Left renal pelvis (tissue), 4 donors: ENCODE measurements at places on chromosomes 2 and 18. TPM values are rescaled to one million over a fixed set of nuclear protein-coding genes. Genes with fewer than 3 reads are reported as not detected.

GRCh38 chr18:32040936-32041335, 22.3 kb downstream of the RNF125 start:
- DNase-seq: no peak

DNA sequence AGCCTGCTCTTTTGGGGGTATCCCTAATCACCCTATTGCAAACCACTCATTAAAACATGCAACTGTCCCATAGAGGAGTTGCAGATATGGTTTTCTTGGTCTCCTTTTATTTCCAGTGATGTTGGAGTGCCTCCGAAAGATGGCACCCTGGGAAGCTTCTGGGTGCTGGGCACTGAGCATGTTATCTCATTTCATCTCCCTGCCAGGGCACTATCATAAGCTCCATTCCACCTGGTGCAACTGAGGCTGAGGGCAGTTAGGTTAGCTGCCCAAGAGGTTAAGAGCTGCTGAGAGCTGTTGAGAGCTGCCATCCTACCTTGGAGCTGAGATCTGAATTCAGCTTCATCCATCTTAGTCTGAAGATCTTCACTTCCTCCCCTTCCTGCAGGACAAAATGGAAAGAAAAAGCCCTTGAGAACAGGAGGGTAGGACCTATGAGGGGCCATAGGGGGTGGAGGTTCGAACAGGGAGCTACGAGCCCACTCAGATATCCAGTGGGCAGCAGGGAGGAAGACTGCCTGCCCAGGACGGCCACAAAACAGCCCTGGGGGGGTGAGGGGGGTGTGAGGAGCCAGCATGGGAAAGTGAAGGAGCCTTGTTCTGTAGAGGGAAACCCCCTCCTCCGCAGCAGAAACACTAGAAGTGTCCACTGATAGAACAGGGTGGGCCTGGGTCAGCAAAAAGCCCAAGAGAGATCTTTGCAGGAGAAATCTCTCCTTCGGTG, 202.5 kb downstream of the ZFP36L2 start:
- DNase-seq: no peak

Gene SLC14A1
- 5.0 TPM for polyA plus RNA-seq

Gene HADHA
- polyA plus RNA-seq: 244 TPM

Gene REEP1
- polyA plus RNA-seq: 11.0 TPM

DNA sequence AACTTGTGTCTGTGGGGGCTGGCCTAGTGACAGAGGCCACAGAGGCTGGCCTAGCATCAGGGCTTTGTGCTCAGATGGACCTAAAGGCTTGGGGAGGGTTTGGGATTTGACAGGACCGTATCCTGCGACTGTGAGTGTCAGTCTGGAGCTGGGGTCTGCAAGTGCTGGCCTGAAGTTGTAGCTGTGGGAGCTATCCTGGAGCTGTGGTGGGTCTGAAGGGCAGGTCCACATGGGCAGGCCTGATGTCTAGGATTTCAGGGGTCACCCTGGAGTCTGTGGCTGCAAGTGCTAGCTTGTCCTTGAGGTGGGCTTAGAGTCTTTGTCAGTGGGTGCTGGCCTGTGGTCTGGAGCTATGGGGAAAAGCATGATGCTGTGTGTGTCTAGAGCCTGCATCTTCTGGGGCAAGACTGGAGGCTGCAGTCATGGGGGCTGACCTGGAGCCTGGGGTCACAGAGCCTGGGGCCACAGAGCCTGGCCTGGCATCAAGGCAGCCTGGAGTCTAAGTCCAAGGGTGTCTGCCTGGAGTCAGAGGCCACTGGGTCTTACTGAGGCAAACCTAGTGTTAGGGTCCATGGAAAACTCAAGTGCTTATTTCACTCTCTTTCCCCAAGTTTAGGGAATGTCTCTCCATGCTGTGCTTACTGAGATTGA, 3.6 kb downstream of the REG3A start:
- no peak for DNase-seq

- no peak for DNase-seq
These were observed 842.4 kb downstream of the TDRD15 start for GRCh38 chr2:21966139-21966538.

Gene MC2R
- 0.09 TPM for polyA plus RNA-seq

Gene FIGLA
- not detected for polyA plus RNA-seq

DNA sequence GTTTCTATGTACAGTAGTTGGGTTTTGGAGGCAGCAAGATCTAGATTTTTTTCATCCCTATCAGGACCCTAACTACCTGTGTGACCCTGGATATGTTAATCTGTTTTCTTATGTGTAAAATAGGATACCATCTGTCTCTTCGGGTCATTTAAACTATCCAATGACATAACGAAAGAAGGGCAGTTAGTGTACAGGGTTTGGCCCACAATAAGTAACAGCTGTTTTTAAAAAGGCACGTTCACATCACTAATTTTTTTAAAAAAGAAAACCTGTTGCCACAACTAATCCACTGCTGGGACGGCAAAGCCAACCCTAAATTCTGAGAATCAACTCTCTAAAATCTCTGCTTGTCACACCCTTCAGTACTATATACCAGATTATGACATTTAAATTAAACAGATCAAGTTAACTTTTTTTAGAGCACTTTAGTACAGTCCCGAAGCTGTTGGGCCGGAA, 869 bp downstream of the USP40 start:
- no peak for DNase-seq

DNA sequence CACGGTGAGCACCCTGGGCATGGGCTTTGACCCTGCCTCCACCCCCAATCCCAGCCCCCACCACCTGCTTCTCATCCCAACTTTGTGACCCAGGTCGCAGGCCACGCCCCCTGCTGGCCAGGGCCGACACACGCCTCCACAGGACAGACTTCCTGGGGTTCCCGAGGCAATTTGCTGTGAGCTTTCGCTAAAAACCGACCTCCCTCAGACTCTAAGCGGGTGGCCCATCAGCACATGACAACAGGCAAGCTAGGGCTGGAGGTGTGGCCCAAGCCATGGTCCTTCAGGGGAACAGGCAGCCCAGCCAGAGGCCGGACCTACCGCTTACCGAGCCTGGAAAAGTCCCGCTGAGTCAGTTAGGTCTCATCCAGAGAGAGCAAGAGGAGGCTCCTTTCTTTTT, 31.9 kb downstream of the C1QL2 start:
- no peak for DNase-seq

Gene ZSWIM2
- not detected for polyA plus RNA-seq

Gene KCNG2
- polyA plus RNA-seq: 0.14 TPM

DNA sequence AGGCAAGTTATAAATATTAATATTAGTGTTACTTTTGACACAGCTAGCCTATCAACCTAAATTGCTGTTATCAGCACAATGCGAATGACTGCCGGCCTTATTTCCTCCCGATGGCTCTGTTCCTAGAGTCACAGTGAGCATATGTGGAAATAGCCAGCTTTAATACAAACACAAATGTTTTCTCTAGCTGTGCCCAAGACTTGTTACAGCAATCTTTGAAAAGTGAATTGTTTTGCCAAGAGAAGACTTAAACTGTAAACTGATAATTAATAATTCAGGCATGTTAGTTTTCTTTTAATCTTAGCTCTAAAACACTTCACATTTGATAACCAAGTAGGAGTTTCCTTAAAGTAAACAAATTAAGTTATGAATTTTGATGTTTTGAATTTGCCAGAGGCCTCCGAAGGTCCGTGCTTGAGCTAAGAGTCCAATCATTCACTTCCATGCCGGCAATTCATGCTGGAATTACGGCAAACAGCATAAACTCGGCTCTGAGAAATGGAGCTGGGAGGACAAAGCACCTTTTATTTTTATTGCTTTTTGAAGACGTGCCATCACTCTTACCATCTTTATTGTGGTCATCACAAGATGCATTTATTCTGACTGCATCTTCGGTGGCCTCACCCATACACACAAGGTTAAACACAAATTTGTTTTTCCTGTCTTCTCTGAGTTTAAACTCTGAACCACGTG, 184.5 kb upstream of the CWC22 start:
- DNase-seq: no peak

Gene SIX3
- not detected for polyA plus RNA-seq

Gene SERPINB11
- not detected for polyA plus RNA-seq

Gene AMER3
- 0.03 TPM for polyA plus RNA-seq

DNA sequence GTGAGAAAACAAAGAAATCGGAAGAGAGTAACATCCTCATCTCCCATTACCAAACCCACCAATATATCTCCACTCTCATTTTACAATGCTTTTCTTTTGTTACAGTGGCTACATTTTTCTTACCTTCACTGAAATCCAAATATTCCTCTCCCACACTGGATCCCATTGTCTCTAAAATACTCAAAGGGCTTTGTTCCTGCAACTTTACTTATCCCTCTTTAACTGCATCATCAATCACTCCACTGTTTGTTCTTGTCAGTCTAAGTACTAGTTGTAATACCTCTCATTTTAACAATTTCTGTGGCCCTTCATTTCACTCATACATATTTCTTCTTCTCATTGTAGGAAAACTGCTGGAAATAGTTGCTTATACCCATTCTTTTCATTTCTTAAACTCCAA, 464.2 kb upstream of the PIK3C3 start:
- DNase-seq: no peak

GRCh38 chr2:28352610-28353195, 40.0 kb upstream of the FOSL2 start:
- DNase-seq: no peak

- no peak for DNase-seq
These were observed 135.1 kb downstream of the NFATC1 start for GRCh38 chr18:79530821-79531220.

DNA sequence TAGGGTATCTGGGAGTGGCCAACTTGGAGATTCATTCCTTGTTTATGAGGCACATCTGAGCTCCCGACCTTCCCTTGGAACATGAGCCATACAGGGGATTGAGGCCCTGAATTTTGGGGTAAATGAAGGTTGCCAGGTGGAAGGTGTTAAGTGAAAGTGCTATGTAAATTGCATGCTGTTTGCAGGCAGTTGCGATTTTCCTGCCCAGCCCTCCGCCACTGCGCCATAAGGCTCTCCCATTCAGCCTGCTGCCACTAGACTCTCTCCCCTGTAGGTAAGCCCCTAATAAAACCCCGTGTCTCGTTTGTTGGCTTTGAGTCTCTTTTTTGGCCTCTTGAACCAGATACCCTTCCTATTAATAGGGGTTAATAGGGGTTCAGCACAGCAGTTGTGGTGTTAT, 33.8 kb downstream of the PCARE start:
- DNase-seq: no peak

Gene GAREM1
- 10.6 TPM for polyA plus RNA-seq

- no peak for DNase-seq
These were observed 34.7 kb upstream of the RAPH1 start for GRCh38 chr2:203569677-203570316.

Gene TPO
- 0.10 TPM for polyA plus RNA-seq

DNA sequence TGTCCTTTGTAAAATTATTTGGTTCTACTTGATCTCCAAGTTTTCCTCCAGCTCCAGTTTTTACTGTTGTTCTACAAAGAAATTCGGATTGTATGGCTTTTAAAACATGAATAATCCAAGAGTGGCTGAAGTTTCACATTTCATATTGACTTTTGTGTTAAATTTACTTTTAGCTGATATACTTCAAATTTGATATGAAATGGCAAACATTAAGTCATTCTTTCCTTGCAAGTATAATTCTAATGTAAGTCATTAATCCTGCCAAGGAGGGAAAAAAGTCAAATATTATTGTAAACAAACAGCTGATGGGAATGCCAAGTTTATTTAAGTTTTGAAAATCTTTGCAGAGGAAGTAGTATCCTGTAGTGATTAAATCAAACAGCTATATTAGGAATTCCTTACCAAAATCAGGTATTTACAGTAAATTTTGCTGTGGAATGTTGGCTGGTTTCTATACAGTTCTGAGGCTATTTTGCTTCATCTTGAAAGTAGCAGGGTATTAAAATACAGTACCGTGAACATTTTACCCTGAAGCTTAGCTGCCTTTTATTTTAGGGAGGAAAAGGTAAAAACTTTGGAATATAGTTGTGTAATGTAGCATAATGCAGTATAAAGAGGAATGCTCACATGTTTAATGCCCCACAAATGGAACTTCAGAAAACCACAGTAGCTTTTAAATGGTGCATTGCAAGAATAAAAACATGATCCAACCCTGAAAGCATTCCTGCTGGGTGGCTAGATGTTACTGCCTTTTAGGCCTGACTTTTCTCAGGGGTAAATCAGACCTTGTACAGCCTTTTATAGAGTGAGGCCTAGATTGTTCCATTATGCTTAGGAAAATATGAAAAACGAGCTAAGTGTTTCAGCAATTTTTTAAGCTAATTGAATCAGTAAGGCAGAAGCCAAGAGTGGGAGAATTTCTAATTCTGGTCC, 62.7 kb upstream of the NT5C1B start:
- no peak for DNase-seq

Gene SMAD7
- 31.7 TPM for polyA plus RNA-seq

DNA sequence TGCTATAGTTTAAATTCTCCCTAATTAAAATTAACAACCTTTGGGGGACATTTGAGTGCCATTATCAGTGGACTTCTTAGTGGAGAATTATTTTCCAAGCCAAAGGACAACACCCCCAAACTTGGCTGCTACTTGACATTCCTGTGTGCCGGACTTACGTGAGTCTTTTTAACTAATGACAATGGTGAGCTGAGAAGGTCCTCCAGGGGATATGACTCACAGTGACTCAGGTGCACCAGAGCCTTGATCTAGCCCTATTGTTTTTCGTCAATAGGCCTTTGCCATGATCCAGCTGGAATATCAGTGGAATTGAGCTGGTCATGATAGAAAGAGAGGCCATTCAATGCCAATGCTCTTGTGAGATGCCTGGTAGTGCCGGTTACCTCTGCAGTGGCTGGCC, 118.1 kb upstream of the CXCR4 start:
- DNase-seq: no peak

DNA sequence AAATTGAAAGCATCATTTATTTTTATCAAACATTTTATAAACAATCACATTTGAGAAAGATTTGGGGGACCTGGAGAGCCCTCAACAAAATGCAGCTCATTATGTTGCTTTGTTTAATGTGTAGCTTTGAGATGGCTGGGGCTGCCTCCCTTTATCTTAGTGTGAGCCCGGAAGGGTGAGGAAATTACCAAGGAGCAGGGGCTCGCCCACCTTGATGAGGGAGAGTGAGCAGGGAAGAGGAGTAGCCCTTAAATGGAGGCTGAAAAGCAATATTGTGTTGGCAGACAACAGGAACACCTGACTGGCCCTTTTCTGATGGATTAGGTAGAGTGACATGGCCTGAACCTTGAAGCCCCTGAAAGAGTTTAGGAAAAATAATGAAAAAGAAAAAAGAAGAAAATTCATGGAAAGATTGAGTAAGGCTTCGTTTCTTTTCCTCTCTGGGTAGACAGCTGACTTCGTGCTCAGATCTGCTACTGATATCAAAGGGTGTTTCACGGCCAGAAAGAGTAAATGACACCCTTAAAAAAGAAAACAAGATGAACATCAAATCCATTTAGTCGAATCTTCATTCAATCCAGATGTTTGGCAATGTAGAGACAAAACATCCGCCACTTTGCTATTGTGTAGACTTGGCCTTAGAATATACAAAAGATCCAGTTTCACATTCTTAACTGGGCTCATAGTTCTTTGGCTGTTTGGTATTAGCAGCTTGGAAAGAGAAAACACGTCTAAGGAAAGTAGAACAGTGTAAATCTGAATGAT, 206.5 kb upstream of the TCF4 start:
- DNase-seq: no peak

GRCh38 chr2:63346411-63346810, 241.9 kb downstream of the WDPCP start:
- no peak for DNase-seq

Gene C2orf92
- polyA plus RNA-seq: 26.6 TPM

- no peak for DNase-seq
These were observed 41.7 kb upstream of the ATL2 start for GRCh38 chr2:38418735-38419134.

GRCh38 chr18:3703732-3704176, 253.8 kb downstream of the TGIF1 start:
- DNase-seq: no peak
